Motor neuron (in vitro differentiated cells): ENCODE measurements at places on chromosomes 3 and 15.

DNA sequence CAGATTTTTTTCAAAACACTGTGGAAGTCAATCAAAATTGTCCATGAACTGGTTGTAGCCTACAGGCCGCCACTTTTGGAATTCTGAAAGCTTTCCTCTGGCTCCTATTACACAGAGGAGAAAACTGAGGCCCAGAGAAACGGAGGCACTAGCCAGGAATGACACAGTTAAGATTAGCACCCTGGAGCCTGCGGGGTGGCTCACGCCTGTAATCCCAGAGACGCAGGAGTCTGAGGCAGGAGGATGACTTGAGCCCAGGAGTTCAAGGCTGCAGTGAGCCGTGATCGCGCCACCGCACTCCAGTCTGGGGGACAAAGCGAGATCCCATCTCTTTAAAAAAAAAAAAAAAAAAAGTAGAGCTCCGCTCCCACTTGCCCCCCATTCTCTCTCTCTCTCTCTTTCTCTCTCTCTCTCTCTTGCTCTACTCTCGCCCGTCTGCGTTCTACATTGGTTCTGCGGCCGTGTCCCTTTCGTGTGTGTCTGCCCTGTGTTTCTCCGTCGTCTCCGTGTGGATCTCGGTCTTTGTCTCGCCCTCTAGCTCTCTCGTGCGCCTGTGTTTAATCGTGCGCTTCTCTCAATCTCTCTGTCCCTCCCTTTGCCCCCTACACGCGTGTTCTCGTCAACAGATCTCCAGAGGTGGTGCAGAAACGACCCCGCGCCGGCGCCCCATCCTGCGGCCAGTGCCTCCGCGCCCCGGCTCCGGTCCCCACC lies 512 bp upstream of the TRH start:
- no peak for ATAC-seq

DNA sequence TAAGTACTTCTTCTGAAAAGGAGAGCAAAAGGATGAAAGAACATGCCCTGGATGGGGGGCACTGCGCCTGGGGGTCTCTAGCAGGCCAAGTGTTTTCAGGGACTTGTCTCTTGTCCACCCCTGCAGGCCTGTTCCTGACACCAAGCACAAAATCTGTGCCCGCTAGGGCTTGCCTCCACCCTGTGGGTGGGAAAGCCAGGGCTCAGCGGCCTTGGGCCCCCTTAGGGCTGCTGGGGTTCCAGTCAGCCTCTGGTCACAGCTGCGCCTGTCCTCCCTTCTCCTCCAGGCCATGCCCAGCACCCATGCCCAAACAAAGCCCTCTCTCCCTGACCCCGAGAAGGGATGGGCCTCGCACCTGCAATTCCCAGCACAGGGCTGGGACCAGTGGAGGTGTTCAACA lies 71.1 kb upstream of the TRPM1 start:
- no peak for ATAC-seq

- no peak for ATAC-seq
These were observed 16.8 kb downstream of the BCL2L10 start for GRCh38 chr15:52095597-52096262.

- ATAC-seq: no peak
These were observed 69.6 kb downstream of the APBA2 start for GRCh38 chr15:28955160-28955992.
